Peyer's patch (tissue), 4 donors: ENCODE measurements at places on chromosomes 13 and 19. TPM values are rescaled to one million over a fixed set of nuclear protein-coding genes. Genes with fewer than 3 reads are reported as not detected.

- no peaks in the 10 kb centered on the region for H3K36me3 ChIP-seq
- no peak overlapping the region for H3K27ac ChIP-seq
- H3K4me3 ChIP-seq = no peak overlapping the region
- no peaks in the 10 kb centered on the region for H3K27me3 ChIP-seq
- no peak for DNase-seq
Measured at GRCh38 chr13:19794631-19795030, 11.9 kb upstream of the PSPC1 start.

- H3K4me3 ChIP-seq = no peak overlapping the region
- H3K27ac ChIP-seq = no peak overlapping the region
- H3K27me3 ChIP-seq = no peaks in the 10 kb centered on the region
- H3K4me1 ChIP-seq = no peaks in the 10 kb centered on the region
Measured at GRCh38 chr19:16952046-16952445, 63.2 kb downstream of the F2RL3 start.

DNA sequence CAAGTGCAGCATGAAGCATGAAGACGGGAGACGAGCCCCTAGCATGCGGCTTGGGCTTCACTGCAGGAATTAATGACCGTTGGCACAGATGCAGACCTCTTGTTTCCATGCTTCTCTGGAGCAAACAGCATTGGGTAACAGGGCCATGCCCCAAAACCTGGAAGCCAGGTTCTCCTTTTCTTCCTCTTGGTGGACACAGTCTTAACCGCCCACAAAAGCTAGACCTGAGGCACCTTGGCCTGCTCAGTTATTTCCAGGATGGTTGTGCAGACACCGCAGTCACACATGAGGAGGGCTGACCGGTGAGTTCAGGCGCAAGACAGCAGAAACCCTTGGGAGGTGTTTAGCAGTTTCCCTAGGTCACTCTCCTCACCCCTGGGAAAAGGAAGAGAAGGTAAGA is 133.9 kb upstream of the GJB6 start:
- H3K4me3 ChIP-seq = no peak overlapping the region
- no peak for DNase-seq
- no peaks in the 10 kb centered on the region for H3K4me1 ChIP-seq
- H3K36me3 ChIP-seq = no peaks in the 10 kb centered on the region

Gene CNMD
- not detected for total RNA-seq

Gene ZBTB7A
- total RNA-seq = 84.2 TPM

Gene ZNF577
- total RNA-seq = 10.7 TPM

Gene OR7A17
- total RNA-seq = not detected

DNA sequence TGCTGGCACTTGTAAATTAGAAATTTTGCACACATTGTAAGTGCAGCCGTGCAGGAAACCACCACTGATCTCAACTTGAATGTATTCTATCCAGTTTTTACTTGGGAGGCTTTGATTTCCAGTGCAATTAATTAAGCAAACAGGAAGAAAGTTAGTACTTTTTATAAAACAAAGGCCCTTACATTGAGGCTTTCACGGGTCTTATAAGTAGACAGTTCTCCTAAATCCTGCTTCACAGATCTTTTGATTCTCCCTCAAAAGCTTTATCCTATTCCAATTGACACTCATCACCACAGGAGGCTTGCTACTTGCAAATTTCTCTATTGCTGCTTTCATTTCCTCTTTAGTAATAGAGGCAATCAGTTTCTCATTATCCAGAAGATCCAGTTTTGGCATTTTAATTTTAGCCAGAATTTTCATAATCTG is 90.1 kb downstream of the ERCC5 start:
- no peak overlapping the region for H3K27ac ChIP-seq
- no peak overlapping the region for H3K4me3 ChIP-seq
- no peaks in the 10 kb centered on the region for H3K27me3 ChIP-seq
- DNase-seq = no peak
- H3K36me3 ChIP-seq = no peaks in the 10 kb centered on the region

DNA sequence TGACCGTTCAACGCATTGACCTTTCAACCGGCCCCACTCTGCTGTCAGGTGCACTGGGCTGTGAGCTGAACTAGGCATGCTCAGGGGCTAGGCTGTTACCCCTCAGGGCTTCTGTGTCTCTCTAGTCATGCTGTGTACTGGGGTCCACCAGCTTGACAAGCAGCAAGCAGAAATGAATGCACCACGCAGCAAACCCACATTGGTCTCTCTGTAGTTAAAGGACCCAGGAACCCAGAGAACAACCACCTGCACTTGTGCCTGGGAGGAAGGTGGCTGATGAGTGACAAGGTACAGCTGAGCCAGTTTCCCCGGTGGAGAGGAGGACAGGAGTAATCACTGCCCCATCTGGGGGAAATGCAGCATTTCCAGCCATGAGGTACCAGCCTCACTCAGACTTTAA is 159.9 kb downstream of the USP12 start:
- H3K4me1 ChIP-seq = peaks cover 5% of the 10 kb centered on the region
- no peaks in the 10 kb centered on the region for H3K36me3 ChIP-seq
- no peak for DNase-seq

Gene KLK15
- not detected for total RNA-seq

DNA sequence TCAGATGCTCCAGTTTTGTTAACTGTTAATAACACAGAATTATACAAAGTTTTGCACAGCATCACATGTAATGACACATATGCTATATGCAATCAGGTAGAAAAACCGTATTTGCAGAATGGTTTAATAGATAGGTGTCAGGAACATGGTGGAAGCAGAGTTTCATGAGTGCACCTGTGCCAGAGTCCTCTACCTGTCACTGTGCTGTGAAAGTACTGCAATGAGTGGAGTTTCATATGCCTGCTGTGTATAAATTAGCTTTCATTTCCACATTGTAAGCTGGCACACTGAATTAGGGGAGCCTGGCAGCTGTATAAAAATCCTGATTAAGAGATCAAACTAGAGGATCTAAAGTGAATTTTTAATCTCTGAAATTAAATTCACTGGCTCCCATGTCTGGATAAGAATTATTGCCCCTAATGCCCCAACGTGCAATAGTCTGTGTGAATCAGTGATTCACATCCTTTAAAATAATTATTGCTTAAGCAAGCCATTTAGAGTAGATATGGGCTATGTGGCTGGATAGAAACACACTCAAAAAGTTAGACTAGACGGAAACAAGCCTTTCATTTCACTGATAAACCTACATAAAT is 8.5 kb upstream of the EEF1AKMT1 start:
- no peaks in the 10 kb centered on the region for H3K27me3 ChIP-seq
- H3K4me3 ChIP-seq = no peak overlapping the region
- DNase-seq = no peak
- H3K27ac ChIP-seq = no peak overlapping the region
- H3K4me1 ChIP-seq = no peaks in the 10 kb centered on the region

DNA sequence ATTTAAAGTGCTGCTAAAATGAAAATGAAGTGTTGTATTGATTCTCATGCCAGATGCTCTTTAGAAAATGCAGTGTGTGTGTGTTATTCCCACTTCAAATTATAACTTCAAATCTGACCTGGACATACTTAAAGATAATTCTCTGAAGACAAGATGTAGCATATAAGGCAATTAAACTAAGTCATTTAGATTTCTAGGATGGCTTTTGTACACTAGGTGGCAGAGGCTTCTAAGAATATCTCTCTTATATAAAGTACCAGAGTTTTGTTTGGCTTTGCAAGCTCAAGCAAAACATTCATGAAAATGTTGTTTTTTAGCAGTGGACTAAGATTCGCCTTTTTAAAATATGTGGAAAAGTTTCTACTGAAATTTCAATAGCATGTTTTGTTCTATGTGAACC is 407.2 kb downstream of the GPC5 start:
- no peak overlapping the region for H3K4me3 ChIP-seq
- DNase-seq = no peak
- no peaks in the 10 kb centered on the region for H3K27me3 ChIP-seq
- H3K4me1 ChIP-seq = no peaks in the 10 kb centered on the region

GRCh38 chr13:98096059-98096458 is 46.8 kb upstream of the FARP1 start:
- DNase-seq = no peak
- no peaks in the 10 kb centered on the region for H3K27me3 ChIP-seq
- H3K4me3 ChIP-seq = no peak overlapping the region
- no peak overlapping the region for H3K27ac ChIP-seq
- H3K36me3 ChIP-seq = no peaks in the 10 kb centered on the region

Gene ZNF816
- 11.6 TPM for total RNA-seq

DNA sequence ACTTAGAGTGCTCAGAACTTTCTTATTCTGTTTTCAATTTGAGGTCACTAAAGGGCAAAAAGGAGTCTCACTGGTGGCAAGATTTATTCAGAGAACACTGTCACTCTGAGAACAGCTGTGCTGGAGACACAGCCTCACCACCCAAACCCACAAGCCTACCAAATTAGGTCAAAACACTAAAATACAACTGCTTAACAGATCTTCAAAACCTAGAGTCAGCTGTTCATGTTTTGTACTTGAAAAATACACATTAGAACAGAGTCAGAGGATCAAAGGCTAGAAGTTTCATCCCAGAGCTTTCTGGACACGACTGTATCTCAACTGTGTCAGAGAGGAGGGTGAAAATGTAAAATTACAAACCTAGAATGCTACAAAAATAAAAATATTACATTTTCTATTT is 89.3 kb downstream of the MIPEP start:
- no peaks in the 10 kb centered on the region for H3K27me3 ChIP-seq
- H3K36me3 ChIP-seq = no peaks in the 10 kb centered on the region
- no peaks in the 10 kb centered on the region for H3K4me1 ChIP-seq
- no peak overlapping the region for H3K27ac ChIP-seq

DNA sequence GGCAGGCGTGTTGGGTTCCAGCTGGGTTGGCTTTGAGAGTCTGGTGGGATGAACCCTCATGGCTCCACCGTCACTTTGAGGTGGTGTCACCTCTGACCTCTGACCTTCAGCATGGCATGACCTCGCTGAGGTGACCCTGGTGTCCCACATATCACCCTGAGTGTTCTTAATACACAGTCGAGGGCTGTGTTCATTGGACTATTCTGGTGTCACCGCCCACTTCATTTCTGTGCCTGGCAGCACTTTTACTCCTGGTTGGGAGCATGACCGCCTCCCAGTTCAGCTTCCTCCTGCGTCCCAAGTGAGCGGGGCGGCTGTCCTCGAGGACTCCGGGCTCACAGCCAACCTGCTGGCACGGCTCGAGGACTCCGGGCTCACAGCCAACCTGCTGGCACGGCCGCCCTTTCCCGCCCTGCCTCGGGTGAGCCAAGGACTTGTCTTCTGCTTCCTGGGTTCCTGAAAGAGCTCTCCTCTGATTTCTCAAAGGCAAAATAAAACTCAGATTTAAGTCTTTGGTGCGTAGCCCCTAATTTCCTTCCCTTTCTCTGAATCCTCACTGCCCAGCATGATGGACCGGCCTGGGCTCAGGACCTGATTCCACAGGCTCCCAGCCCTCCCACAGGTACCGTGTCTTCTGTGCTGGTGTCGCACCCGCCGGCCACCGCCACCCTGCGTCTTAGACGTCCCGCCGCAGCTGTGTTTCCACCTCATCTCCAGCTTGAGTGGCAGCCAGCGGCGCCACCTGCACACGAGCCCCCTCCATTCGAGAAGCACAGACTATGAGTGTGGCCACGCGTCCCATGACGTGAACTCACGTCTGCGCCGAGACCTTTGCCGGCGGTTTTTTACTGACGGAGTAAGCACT is 10.4 kb downstream of the ATP4B start:
- DNase-seq = peak; percentile 91
- H3K27ac ChIP-seq = peak overlapping the region; percentile 34
- peaks cover 17% of the 10 kb centered on the region for H3K4me1 ChIP-seq
- no peaks in the 10 kb centered on the region for H3K27me3 ChIP-seq
- H3K4me3 ChIP-seq = no peak overlapping the region

DNA sequence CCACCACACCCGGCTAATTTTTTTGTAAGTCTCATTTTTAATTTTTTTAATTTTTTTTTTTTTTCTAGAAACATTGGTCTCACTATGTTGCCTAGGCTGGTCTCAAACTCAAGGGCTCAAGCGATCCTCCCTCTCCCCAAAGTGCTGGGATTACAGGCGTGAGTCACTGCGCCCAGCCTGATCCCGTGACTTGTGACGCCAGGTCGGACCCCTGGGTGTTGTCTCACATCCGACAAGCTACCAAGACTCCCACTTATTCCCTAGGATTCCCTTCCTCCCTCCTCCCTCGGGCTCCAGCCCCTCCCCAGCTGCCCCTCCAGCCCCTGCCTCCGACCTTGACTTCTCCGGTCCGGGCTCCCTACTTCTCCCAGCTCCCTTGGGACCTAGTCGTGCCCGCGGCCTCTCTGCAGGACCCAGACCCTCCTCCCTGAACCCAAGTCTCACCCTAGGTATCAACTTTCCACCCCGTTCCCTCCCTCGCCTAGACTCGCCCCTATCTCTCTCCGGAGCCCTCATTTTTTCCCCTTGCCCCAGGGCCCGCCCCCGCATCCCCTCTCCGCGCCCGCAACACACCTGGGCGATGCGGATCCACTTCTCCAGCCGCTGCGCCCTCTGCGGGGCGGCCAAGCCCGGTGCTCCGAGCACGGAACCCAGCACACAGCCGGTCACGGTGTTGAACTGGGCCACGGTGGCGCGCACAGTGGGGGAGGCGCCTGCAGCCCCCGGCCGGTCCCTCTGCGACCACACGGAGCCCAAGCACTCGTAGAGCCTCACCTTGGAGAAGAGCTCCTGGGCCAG is 13.1 kb downstream of the RGL3 start:
- H3K36me3 ChIP-seq = no peaks in the 10 kb centered on the region
- H3K4me3 ChIP-seq = no peak overlapping the region
- H3K4me1 ChIP-seq = no peaks in the 10 kb centered on the region
- H3K27ac ChIP-seq = no peak overlapping the region

- no peaks in the 10 kb centered on the region for H3K4me1 ChIP-seq
- H3K27ac ChIP-seq = no peak overlapping the region
- H3K27me3 ChIP-seq = peaks cover 5% of the 10 kb centered on the region
- H3K36me3 ChIP-seq = no peaks in the 10 kb centered on the region
- peak; percentile 47 for DNase-seq
Measured at GRCh38 chr13:57624565-57625435, 6.7 kb upstream of the PCDH17 start.

Gene SACS
- 5.4 TPM for total RNA-seq

GRCh38 chr19:56839652-56840450 is 675 bp downstream of the PEG3 start:
- H3K4me1 ChIP-seq = no peaks in the 10 kb centered on the region
- H3K4me3 ChIP-seq = peak overlapping the region; percentile 27
- no peak overlapping the region for H3K27ac ChIP-seq
- H3K27me3 ChIP-seq = no peaks in the 10 kb centered on the region

DNA sequence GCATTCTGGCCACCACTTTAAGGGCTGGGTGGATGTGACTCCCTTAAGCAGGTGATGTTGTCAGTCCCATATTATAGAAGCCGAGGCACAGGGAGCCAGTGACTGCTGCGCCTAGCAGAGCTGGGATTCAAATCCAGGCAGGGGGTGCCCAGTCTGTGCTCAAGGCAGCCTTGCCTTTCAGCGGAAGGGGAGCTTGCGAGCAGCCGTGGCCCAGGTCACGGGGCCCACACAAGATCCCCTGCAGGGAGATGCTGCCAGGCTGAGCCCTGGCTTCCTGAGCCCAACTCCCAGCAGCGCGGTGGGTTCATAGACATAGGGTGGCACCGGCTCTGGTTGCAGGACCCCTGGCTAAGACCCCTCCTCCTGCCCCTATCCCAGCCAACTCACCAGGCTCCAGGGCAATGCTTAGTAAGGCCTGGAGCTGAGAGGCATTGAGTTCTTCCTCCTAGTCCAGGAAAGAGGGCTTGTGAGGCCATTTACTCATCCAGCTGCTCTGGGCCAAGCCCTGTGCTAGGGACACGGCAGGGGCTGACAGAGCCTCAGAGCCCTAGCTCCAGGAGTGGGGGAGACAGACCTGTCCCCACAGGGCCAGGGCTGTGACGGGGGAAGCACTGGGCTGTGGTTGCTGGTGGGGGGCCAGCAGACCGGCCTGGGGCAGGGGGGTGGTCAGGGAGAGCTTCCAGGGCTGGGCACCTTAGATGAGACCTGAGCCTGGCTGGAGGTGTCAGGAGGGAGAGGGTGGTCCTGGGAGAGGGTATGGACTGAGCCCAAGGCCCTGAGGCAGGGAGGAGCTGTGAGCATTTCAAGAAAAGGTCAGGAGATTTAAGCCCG is 9.6 kb downstream of the CAPN12 start:
- peaks cover 3% of the 10 kb centered on the region for H3K4me1 ChIP-seq
- DNase-seq = peak; percentile 66
- peak overlapping the region; percentile 54 for H3K4me3 ChIP-seq
- H3K36me3 ChIP-seq = peaks cover 18% of the 10 kb centered on the region
- H3K27me3 ChIP-seq = no peaks in the 10 kb centered on the region
